ENCODE measurements at places on chromosomes 12 and 14. TPM values are rescaled to one million over a fixed set of nuclear protein-coding genes. Genes with fewer than 3 reads are reported as not detected.

DNA sequence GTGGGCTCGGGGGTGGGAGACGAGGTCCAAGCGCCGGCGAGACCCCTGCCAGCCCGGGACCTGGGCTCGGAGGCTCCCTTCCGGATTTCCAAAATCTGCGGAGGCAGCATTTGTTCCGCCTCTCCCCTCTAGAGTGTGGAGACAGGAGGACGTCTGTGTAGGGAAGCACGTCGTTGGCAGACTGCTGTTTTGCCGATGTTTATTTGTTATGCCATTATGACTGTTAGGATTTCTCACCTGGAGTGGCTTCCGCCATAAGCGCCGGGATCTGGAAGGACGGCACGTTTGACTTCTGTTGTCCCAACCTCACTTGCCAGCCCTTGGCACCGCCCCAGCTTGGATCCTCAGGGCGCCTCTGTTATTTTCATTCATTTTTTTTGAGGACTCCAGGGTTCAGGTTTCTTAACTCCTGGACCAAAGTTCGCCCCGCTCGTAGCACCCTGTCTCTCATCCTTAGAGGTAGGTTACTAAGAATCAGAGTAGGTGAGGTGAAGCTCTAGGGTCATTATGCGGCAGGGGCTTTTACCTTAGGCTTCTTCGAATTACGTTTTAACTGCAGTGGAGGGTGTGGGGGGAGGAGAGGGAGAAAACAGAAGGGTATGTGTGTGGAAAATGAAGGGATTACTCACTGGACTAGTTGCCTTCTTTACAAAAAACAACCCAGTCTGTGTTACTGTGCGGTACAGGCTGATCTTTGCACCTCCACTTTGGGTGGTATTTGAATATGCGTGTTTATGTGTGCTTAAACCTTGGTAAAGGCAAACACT lies 547 bp upstream of the PYGL start:
- no peaks in the 10 kb centered on the region for H3K36me3 ChIP-seq
- H3K27ac ChIP-seq: peak overlapping the region; percentile 43

Gene KLRD1
- 6.9 TPM for total RNA-seq

DNA sequence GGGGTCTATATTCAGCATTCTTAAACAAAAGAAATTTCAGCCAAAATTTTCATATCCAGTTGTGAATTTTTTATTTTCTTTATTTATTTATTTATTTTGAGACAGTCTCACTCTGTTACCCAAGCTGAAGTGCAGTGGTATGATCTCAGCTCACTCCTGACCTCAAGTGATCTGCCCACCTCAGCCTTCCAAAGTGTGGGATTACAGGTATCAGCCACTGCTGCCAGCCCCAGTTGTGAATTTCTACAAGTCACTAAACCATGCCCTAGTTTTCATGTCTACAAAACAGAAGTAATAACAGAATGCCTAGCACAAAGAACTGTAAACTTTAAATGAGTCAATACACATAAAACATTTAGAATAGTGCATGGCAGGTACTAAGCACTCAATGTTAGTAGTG lies 254.2 kb downstream of the C12orf50 start:
- no peaks in the 10 kb centered on the region for H3K36me3 ChIP-seq
- no peak for DNase-seq
- H3K27me3 ChIP-seq: no peaks in the 10 kb centered on the region

DNA sequence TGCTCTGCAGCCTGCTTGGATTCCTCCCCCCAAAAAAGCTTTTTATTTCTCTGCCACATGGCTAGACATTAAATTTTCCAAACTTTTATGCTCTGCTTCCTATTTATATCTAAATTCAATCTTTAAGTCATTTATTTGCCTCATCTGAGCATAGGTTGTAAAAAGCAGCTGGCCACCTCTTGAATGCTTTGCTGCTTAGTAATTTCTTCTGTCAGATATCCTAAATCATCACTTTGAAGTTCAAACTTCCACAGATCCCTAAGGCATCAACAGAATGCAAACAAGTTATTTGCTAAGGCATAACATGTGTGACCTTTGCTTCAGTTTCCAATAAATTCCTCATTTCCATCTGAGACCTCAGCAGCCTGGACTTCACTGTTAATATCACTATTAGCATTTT lies 209.6 kb downstream of the FSCB start:
- H3K4me1 ChIP-seq: no peaks in the 10 kb centered on the region
- DNase-seq: no peak
- H3K27me3 ChIP-seq: no peaks in the 10 kb centered on the region
- H3K36me3 ChIP-seq: no peaks in the 10 kb centered on the region

- H3K4me3 ChIP-seq: no peak overlapping the region
- no peak for DNase-seq
- H3K36me3 ChIP-seq: no peaks in the 10 kb centered on the region
- peaks cover under 1% of the 10 kb centered on the region for H3K27me3 ChIP-seq
These were observed 41.5 kb upstream of the DAAM1 start for GRCh38 chr14:59147007-59147406.

DNA sequence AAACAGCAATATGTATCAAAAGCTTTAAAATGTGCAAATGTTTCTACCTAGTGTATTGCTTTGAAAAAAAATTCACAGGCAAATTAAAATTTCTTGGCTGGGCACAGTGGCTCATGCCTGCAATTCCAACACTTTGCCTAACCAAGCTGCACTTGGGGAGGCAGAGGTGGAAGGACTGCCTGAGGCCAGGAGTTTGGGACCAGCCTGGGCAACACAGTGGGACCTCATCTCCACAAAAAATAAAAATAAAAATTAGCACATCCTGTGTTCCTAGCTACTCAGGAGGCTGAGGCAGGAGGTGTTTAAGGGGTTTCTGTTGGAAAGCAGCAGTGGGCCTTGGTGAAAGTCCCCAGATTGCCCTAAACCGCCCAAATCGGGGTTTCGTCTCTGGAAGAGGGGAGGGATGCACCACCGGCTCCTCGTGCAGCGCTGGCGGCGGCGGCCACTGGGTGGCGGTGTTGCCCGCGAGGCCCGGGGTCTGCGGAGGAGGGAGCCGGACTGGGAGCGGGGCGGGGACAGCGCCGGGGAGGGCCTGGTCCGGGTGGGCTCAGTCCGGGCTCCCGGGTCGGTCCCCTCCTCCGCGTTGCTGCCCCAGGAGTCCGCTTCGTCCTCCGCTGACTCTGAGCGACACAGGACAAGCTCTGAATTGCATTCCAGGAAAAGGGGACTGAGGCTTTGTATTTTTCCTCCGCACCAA lies 265.6 kb downstream of the AACS start:
- H3K4me3 ChIP-seq: no peak overlapping the region
- H3K27ac ChIP-seq: no peak overlapping the region
- peaks cover 26% of the 10 kb centered on the region for H3K27me3 ChIP-seq

DNA sequence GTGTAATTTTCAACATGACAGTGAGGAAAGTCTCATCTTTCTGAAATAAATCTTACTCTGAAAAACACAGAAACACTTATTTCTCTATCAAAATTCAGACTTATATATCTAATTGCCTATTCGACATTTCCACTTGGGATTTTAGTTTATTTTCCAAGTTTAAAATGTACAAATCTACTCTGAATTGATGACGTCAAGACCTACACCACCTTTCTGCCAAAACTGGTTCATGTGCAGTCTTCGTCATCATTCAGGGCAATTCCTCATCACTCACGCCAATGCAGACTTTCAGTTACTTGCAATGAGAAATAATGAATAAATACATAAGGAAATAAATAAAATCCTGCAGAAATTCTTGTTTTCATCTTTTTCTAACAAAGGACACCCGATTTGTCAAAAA lies 843.8 kb downstream of the C12orf50 start:
- H3K27ac ChIP-seq: no peak overlapping the region
- DNase-seq: no peak
- no peaks in the 10 kb centered on the region for H3K4me1 ChIP-seq
- no peaks in the 10 kb centered on the region for H3K36me3 ChIP-seq

GRCh38 chr14:66746316-66747006 lies 238.5 kb downstream of the GPHN start:
- H3K27me3 ChIP-seq: no peaks in the 10 kb centered on the region
- no peak overlapping the region for H3K27ac ChIP-seq
- no peaks in the 10 kb centered on the region for H3K4me1 ChIP-seq
- no peak overlapping the region for H3K4me3 ChIP-seq
- peak; percentile 18 for DNase-seq

Gene HCAR2
- total RNA-seq: not detected

DNA sequence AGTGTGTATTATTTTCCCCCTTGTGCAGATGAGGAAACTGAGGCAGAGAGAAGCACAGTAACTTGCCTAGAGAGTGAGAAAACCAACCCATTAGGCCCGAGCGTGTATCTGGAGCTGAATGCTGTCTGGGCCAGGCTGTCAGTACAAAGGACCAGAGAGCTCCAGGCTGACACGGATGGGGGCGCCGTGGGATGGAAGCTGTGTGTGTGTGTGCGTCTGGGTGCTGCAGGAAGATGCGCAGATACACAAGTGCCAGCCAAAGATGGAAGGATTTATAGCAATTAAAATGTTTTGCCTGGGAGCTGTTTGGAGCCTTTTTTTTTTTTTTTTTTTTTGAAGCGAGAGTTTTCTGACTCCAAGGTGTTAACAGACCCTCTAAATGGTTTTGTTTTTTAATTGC lies 53.7 kb upstream of the GPATCH2L start:
- no peak overlapping the region for H3K4me3 ChIP-seq
- peaks cover 1% of the 10 kb centered on the region for H3K27me3 ChIP-seq
- no peaks in the 10 kb centered on the region for H3K4me1 ChIP-seq

DNA sequence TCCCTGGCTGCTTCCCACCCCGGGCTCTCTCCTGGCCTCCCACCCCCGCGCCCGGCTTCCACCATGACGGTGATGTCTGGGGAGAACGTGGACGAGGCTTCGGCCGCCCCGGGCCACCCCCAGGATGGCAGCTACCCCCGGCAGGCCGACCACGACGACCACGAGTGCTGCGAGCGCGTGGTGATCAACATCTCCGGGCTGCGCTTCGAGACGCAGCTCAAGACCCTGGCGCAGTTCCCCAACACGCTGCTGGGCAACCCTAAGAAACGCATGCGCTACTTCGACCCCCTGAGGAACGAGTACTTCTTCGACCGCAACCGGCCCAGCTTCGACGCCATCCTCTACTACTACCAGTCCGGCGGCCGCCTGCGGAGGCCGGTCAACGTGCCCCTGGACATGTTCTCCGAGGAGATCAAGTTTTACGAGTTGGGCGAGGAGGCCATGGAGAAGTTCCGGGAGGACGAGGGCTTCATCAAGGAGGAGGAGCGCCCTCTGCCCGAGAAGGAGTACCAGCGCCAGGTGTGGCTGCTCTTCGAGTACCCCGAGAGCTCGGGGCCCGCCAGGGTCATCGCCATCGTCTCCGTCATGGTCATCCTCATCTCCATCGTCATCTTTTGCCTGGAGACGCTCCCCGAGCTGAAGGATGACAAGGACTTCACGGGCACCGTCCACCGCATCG lies 1.8 kb downstream of the KCNA1 start:
- H3K36me3 ChIP-seq: peaks cover 2% of the 10 kb centered on the region
- peaks cover 16% of the 10 kb centered on the region for H3K4me1 ChIP-seq
- DNase-seq: no peak
- H3K4me3 ChIP-seq: peak overlapping the region; percentile 19
- H3K27ac ChIP-seq: no peak overlapping the region

- H3K27me3 ChIP-seq: peaks cover 6% of the 10 kb centered on the region
- no peaks in the 10 kb centered on the region for H3K4me1 ChIP-seq
- DNase-seq: no peak
- no peak overlapping the region for H3K27ac ChIP-seq
These were observed 5.6 kb upstream of the ADCK1 start for GRCh38 chr14:77794357-77794756.

Gene PLEKHA5
- total RNA-seq: 2.1 TPM

DNA sequence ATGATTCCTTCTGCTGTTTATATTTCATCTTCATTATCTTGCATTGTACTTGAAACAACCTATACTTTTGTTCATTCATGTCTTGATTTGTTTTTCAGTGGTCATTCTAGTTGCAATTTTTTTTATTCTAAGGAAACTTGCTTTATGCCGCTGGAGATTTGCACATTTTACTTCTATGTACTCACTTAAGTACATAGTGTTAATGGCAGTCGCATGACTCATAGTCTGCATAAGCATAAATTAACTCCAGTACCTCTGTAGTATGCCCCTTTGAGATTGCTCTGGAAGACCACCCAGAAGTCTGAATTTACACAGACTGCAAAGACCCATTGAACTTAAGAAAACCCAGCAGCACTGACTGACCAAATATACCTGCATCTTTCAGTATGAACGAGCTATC lies 77.0 kb downstream of the MSRB3 start:
- H3K27ac ChIP-seq: no peak overlapping the region
- H3K27me3 ChIP-seq: no peaks in the 10 kb centered on the region
- no peaks in the 10 kb centered on the region for H3K4me1 ChIP-seq
- H3K36me3 ChIP-seq: no peaks in the 10 kb centered on the region
- no peak overlapping the region for H3K4me3 ChIP-seq

GRCh38 chr12:58169826-58170225 lies 228.5 kb downstream of the ATP23 start:
- no peak for DNase-seq
- H3K4me1 ChIP-seq: no peaks in the 10 kb centered on the region
- H3K4me3 ChIP-seq: no peak overlapping the region
- H3K27ac ChIP-seq: no peak overlapping the region

Gene KRT76
- total RNA-seq: not detected

DNA sequence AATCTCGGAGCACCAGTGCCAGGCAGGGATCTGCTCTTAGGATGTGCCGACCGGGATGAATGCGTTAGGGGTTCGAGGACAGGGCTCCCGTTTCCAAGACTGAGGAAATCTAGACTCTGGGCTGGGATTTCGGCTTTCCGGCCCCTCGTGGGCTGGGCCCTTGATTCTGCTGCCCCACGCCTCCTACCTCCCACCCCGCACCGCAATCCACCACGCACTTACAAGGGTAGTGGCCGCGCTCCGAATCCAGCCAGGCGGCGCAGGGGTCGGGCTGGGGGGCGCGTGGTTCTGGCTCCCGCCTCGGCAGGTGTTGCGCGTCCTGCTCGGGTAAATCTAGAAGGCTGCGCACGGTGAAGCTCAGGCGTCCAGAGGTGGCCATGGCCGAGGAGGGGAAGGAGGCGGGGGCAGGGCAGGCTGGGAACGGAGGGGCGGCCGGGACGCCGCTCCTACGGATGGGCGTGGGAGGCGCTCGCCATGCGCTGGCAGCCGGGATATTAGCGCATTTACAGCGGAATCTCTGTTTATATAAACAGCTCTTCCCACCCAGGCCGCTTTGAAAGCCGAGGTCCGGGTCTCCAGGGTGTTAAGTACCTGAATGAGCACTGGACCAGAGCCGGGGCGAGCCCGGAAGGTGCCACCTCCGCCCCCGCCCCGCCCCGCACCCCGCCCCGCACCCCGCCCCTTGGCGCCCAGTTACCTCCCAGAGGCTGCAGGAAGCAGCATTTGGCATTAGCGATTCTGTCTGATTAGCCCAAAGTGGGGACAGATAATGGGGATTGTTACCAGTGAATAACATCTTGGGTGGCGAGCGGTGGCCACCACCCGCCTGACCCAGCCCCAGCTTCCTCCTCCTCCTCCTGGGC lies at the start of gene NKX2-8:
TSS of gene NKX2-8 (minus strand) at position 604 of the 863 bp plus-strand sequence. CDS start at position 379, 225 bp downstream.
- H3K4me1 ChIP-seq: no peaks in the 10 kb centered on the region
- H3K4me3 ChIP-seq: no peak within 1 kb of the TSS
- no peak for DNase-seq
- H3K27me3 ChIP-seq: peaks cover 64% of the 10 kb centered on the region
- H3K27ac ChIP-seq: no peak within 1 kb of the TSS
- no peaks in the 10 kb centered on the region for H3K36me3 ChIP-seq

DNA sequence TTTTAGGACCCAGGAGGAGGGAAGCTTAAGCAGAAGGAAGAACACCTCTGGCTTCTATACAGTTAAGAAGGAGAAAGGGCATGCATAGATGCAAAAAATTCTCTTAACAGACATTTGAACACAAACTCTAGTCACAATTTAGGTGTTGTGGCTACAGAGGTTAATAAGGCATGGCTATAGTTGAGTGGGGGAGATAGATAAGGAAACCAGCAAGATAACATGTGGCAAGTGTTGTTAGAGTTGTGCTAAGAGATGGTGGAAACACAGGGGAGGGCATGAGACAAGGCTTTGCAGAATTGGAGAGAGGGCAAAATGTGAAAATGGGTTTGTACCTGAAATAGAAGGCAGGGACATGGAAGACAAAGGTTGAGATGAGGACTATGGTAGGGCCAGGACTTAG lies 88.9 kb downstream of the MSRB3 start:
- no peak overlapping the region for H3K27ac ChIP-seq
- H3K27me3 ChIP-seq: no peaks in the 10 kb centered on the region
- H3K36me3 ChIP-seq: no peaks in the 10 kb centered on the region
- DNase-seq: no peak

Measured in activated CD8-positive, alpha-beta T cell treated with anti-CD3 and anti-CD28 coated beads for 36 hours (primary cell).